ENCODE measurements at places on chromosomes 3 and 15. TPM values are rescaled to one million over a fixed set of nuclear protein-coding genes. Genes with fewer than 3 reads are reported as not detected.

- DNase-seq, result no peak
Observed at GRCh38 chr15:25787855-25788520, 75.1 kb downstream of the ATP10A start.

GRCh38 chr15:88249220-88249619 lies 7.3 kb downstream of the NTRK3 start:
- DNase-seq, result no peak

DNA sequence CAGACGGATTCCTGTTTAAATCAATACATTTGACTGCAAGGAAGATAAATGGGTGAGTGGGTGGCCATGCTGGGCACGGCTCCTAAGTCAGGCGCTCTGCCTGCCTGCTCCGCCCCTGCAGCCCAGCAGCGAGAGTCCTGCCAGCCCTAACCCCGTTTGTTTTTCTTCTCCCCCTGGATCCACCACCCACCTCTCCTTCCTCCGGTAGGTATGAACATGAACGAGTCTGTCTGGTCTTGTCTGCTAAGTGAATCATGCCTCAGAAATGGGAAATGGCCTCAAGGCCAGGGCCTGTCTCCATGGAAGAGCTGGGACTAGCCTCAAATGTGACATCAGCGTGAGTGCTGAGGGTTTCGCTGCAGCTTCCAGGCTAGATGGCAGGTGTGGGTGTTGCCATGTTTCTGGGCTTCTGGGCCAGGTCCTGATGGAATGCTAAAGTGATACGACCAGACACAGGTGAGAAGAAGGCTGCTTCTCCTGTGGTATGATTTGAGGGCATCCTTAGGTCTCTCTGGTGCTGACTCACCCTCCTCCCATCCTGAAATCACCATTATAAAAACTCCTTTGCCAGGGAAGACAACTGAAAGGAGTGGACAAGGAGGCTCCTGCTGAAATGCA lies 5.6 kb upstream of the FEM1B start:
- no peak for DNase-seq

SV2B gene
- 1.9 TPM for total RNA-seq

DNA sequence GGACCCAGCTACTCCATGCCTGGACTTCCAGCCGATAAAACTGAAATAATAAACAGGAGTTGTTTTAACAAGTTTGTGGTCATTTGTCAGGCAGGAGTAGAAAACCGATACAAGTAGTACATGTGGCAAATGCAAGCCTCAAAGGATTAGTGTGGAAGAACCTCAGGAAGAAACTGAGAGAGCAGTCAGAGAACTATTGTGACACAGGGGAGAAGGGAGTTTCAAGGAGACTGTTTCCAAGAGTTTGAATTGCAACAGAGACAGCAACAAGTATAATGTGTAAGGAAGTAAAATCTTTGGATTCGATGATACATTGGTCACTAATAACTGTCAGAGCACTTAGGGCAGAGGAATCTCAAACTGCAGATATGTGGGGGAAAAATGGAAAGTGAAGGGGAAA lies 450.6 kb upstream of the ARHGEF26 start:
- DNase-seq, result no peak

GRCh38 chr3:43863966-43864933 lies 173.5 kb downstream of the ABHD5 start:
- DNase-seq, result no peak

GRCh38 chr3:148625991-148626390 lies 71.7 kb upstream of the AGTR1 start:
- no peak for DNase-seq

DNA sequence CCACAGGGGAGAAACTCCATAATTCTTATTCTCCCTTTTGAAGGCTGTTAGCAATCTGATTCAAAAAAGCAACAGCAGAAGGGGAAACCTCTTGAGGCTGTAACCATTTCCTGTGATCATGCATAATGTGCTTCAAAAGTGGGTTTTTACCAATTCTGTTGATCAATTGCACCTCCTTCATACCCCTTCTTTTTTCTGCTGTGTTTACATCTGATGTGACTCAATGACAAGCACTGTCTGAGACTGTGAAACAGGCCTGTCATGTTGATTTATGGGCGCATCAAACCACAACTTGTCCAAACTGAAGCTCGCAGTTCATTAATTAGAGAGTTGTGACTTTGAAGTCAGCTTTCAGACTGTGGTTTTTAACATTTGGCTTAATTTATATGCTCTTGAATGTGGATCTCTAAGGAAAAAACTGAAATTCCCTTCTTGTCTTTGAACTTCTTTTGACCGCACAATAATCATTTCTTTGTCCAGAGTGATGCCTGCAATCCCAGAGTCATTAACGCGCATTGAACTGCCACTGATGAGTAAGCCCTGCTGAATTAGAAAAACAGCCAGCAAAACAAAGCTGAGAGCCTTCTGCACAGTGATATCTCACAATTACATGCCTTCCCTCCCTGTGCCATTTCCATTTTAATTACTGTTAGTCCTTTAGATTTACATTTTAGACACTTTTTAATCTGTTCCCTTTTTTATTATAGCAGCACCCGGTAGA lies 532.8 kb downstream of the FOXP1 start:
- DNase-seq, result no peak

- DNase-seq, result no peak
Observed at GRCh38 chr3:76561494-76562236, 478.2 kb upstream of the ROBO2 start.

GRCh38 chr3:73868688-73869315 lies 244.1 kb upstream of the PDZRN3 start:
- DNase-seq, result peak; percentile 26

DNA sequence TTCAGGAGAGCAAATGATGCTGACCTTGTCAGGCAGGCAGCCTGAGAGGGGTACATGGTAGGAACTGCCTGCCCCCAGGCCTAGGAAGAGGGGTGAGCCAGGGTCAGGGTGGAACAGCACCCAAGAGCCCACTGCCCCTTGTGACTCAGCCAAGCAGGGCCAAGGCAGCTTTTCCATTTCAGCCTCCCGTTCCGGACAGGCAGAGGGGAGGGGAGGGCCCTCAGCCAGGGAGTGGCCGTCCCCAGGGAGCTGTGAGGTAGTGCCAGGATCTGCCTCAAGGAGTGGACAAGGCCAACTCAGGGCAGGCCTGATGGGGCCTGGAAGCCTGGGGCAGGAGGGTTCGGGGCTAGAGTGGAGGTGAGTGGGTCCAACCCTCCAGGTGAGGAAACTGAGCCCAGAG lies 5.1 kb upstream of the ANKRD63 start:
- DNase-seq, result no peak

DNA sequence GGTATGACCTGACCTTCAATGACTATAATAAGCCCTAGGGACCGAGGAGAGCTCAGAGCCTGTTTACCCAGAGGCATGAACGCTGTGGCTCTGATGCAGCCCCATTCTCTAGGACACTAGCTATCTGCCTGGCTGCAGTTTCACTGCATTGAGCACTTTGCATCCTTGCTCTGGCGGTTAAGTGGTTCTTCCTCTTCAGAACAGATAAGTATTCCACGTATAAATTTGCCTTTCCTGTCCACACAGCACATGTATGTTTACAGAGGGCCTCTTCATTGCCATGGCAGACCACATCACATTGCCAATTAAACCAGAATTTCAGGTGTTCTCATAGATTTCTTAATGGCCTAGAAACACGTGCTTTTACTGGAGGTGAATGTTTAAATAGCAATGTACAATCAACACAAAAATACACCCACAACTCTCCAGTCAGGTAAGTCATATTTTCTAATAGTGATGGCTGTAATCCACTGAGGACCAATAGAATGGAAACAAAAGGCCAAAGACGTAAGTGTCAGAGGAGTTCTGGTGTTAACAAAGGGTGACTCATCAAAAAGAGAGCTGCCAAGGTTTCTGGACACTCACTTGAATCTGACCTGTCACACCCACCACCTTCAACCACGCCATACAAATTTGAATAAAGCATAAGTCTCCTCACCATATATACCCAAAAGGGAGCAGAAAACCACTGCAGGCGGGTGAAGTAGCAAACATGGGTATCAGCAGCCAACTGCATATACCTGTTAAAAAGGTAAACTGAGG lies 553.4 kb downstream of the OCA2 start:
- no peak for DNase-seq

- DNase-seq, result no peak
Observed at GRCh38 chr15:54722342-54722986, 474.3 kb downstream of the RSL24D1 start.

TGM5 gene
- not detected for total RNA-seq

DNA sequence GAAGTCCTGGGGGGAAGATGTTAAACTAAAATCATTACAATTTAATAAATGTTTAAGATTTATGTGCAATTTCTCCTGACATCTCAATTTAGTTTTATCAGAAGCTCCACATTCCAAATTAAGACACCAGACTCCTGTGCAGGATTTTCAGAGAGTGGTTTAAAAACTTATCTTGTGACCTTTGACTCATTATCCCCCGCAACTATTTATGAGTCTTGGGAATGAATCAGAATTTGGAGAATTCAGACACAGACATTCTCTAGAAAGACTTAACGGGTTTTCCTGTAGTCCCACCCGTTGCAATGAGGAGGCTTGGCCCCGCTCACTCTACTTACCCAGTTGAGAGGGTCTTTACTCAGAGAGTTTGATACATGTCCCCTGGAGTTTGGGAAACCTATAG lies 7.1 kb downstream of the OR5K2 start:
- no peak for DNase-seq

- no peak for DNase-seq
Observed at GRCh38 chr3:189673535-189673934, 42.3 kb downstream of the TP63 start.

GRCh38 chr3:162491952-162492351 lies 995.3 kb downstream of the OTOL1 start:
- no peak for DNase-seq

GCHFR gene
- 14.6 TPM for total RNA-seq

DNA sequence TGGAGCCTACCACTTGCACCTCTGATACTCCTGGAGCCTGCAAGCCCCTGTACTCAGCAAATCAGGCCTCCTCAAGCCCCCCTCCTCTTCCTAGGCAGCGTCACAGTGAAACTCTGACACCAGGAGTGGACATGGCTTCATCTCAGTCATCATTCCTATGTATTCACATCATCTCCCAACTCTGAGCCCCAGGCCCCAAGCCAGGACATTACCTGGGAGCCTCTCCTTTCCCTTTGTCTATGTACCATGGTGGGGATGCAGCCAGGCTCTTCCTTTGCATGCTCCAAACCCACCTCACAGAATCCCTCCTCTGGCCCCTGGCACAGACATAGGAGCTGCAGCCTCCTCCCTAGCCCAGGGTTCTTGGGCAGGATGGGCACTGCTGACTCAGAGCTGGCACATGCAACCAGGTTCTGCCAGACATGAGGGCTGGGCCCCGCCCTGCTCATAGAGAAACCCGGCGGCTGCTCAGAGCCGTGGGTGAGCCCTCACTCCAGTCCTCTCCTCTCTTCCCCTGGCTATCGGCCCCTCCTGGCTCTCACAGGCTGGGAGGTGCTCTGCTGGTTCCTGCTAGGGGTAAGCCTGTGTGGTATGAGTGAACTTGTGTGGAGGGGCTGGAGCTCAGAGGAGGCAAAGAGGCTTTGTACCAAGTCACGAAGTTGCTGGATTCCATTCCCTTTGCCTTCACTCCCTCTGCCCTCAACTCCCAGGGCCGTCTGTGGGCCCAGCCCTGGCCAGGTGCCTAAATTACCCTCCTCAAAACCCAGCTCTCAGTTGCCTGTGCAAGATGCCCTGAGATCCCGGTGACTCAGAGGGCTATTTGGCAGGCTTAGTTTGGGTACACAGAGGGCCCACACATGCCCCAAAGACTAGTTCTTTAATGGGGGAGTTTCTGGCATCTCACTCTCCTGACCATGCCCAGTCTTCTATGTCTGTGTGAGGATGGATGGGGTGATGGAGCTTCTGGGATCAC lies 1.9 kb upstream of the PLCD1 start:
- peak; percentile 60 for DNase-seq

DNA sequence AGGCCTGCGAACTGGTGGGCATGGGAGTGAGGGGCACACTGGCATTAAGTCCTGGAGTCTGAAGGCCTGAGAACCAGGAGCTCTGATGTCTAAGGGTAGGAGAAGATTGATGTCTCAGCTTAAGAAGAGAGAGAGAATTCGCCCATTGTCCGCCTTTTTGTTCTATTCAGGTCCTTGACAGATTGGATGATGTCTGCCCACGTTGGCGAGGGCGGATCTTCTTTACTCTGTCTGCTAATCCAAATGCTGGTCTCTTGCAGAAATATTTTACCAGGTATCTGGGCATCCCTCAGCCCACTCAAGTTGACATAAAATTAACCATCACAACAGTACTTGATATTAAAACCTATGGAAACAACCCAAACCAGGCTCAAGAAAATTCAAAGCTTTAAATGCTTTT lies 44.1 kb downstream of the MAP6D1 start:
- no peak for DNase-seq

- no peak for DNase-seq
Observed at GRCh38 chr3:58576716-58577115, 475 bp downstream of the FAM107A start.

DNA sequence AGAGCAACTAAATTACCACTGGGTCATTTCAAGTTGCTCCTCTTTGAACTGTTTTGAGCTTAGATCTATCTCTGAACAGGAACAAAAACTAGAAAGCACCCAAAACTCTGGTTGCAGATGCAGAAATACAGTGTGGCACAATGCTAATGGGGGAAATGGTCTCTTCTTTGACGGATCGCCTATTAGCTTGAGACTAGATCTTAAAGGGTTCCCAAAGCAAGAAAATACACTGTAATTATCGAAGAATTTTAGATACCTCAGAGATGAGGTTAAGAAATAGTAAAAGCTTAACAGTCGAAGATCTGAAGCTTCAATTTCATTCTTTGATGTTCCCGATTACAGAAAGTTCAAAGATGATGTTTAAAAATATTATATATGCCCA lies 818 bp downstream of the PPP1R2 start:
- DNase-seq, result no peak

DNA sequence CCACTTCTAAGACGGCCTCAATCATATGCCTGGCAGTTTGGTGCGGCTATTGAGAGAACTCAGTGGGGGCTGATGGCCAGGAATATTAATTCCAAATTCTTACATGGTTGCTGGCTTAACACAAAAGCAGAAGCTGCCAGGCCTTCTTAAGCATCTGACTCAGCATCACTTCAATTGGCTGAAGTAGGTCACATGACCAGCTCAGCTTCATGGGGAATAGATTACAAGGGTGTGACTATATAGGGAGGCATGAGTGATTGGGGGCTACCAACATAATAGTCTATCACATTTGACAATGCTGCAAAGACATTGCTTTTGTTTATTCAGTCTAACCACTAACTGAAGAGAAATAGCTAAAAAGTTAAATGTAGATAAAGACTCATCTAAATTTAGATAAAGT lies 101.6 kb upstream of the ANKRD28 start:
- DNase-seq, result no peak

Measured in heart left ventricle (tissue), 16 donors.